ENCODE measurements at places on chromosomes 3 and 15.

DNA sequence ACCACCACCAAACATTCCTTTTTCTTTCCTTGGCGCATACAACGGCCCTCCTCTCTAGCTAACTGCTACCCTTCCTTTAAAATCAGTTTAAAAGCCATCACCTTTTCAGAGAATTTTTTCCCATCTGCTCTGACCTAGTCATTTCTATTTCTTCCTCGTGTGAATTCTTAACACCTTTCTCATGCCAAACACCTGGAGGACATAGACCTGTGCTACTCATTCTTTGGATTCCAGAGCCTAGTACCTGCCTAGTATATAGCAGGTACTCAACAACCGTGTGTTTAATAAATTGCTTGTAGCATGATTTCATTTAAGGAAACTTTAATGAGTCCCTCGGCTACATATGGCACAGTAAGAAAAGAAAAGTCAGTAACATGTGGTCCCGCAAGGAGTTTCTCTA, 2.0 kb upstream of the TPM1 start:
- DNase-seq = no peak

DNA sequence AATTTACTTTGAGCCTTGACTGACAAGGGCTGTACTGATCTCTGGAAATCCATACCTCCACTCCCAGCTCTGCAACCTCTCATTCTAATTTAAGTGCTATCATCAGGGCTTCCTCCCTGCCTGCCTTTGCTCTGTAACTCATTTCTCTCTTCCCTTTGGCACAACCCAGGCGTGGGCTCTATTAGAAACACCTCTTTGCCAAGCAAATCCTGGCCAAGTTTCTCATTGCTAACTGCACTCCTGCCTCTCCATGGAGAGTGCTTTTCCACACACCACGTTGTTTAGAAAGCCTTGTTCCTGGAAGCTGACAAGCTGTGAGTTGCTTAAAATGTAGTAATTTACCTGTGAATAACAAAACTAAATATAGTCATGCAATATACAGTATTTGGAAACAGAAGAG, 20.1 kb upstream of the FSTL1 start:
- DNase-seq = no peak

- no peak for DNase-seq
Measured at GRCh38 chr3:37593796-37594195, 267.9 kb upstream of the CTDSPL start.

DNA sequence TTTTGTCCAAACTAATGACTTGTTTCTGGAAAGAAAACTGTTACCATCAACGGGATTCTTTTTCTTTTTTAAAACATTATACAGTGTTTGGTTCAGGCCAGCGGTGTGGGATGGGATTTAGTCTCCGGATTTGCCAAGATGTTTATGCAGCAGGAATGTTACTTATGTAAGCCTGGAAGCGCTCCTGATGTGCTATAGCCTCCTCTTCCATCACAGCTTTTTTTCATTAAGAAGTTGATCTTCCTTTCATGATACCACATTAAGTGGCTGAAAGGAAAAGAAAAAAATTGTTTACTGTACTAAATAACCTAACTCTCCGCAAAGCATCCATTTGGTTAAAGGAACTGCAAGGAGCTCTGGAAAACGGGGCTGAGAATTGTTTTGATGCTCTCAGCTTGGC, 120.5 kb upstream of the ALDH1A3 start:
- DNase-seq = no peak

DNA sequence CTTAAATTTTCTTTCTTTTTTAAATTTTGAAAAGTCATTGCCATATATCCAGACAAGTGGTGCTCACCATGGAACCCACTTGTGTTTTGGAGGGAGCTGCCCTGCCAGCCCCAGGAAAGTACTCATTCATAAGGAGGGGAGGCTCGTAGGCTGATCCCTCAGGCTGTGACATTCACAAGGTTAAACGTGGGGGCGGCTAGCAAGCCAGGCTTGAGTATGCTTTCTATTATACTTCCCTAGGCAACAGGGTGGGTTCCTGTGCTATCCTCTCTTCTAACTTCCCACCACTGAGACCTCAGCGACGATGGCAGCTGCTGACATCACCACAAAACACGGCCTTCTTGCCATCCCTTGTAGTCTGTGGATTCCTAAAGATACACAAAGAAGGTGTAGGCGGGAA, 160.5 kb upstream of the C2CD4B start:
- DNase-seq = no peak
